DMS 273 treated with DMSO at 0.1 percent for 48 hours (cell line): ENCODE measurements at places on chromosomes 11 and 22.
A peak's percentile ranks its signal among the peaks of the same experiment; 100 is the strongest.

- DNase-seq = no peak
Observed at GRCh38 chr11:64266339-64266738, 15.0 kb downstream of the PLCB3 start.

DNA sequence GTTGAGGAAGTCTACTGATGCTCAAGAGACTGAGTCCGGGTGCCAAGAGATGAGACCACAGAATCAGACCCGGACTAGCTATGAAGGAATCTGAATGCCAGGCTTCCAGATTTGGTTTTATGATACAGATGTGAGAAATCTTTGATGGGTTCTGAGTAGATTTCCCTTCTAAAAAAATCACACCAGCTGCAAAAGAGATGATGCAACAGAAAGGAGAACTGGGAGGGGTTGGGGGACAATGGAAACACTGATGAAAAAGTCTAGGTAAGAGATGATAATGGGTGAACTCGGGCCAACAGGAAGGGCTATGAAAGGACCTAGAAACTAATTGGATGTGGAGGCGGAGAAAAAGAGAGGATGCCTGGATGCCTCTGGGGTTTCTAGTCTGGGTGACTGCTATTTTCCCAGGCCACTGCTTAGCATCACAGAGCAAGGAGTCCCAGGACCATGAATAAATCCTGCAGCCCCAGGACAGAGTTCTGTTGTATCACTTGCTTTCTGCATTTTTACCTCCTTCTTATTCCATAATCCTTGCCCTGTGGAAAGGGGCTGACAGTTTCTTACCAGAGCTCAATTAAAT, 115.4 kb upstream of the SEZ6L start:
- no peak for DNase-seq

GRCh38 chr22:19723232-19723982, at the start of gene GP1BB:
Gene GP1BB, plus strand, starts transcription at chr22:19723539. Its CDS starts 31 bp downstream, at chr22:19723570.
- no peak for DNase-seq

- DNase-seq = no peak
Observed at GRCh38 chr11:115930291-115930690, 426.1 kb upstream of the CADM1 start.

DNA sequence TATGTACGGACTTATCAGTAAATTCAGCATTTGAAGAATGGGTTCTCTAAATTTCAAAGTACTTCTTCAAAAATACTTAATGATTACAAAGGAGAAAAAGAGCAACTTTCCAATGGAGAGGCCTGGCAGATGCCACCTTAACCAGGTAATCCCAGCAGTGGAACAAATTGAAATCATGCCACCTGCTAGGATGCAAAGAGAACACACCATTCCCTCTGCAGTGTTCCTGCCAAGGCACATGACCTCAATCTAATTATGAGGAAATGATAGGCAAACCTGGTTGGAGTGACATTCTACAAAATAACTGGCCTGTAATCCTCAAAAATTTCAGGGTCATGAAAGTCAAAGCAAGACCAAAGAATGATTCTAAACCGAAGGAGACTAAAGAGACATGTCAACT, 21.5 kb downstream of the TNRC6B start:
- no peak for DNase-seq

GRCh38 chr22:17083255-17083654, 1.5 kb upstream of the IL17RA start:
- DNase-seq = no peak

DNA sequence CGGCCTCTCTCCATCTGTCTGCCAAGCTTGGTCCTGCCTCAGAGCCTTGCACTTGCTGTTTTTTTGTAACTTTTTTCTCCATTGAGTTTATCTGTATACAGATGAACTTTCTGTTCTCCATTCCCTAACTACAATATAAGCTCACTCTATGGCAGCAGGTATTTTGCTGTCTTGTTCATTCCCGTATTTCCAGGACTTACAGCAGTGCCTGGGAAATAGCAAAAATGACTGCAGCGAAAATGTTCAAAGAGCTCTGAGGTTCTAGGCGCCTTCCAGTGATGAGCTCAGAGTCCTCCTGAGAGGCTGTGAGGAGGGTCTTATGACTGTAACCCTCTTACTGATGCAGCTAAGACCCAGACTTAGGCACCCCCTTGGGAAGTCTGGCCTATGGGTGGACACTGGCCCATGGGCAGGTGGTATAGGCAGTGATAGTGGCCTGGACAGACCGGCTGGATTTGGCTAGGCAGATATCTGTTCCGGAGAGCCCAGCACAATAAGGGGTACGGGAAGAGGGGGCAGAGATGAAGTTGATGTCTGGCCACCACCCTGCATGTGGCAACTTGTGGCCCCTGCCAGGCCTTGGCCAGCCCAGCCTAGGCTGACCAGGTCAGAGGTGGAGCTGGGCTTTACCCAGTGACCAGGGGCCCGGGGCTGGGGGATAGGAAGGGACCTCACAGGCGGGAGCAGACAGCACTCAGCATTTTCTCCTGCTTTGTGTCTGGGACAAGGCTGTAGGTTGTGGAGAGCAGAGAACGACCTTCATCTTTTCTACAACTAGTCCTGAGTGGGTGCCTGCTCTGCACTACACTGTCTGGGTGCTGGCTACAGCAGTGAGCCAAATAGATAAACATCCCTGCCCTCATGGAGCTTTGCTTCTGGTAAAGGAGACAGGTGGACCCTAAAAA, 4.6 kb downstream of the ATF4 start:
- no peak for DNase-seq

GRCh38 chr22:50085211-50085972, at the start of gene MLC1:
Gene MLC1, minus strand, starts transcription at chr22:50085426. Its CDS starts 524 bp downstream, at chr22:50084902.
- no peak for DNase-seq

DNA sequence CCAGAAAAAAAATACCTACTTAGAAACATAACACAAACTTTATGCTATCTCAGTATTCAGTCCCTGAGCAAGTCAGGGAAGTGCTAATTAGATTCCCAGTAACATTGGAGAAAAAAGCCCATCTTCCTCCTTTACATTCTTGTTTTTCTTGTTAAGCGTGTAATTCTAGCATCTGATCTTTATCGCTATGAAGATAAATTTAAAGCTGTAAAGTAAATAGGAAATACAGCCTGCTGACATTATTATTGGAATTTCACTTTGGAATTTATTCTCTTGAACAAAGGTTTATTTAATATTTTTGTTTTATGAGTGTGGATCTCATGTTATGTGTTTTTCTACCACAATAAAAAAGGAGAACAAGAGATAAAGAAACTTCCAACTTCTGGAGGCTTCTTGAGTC, 13.9 kb downstream of the ALKBH3 start:
- DNase-seq = no peak

DNA sequence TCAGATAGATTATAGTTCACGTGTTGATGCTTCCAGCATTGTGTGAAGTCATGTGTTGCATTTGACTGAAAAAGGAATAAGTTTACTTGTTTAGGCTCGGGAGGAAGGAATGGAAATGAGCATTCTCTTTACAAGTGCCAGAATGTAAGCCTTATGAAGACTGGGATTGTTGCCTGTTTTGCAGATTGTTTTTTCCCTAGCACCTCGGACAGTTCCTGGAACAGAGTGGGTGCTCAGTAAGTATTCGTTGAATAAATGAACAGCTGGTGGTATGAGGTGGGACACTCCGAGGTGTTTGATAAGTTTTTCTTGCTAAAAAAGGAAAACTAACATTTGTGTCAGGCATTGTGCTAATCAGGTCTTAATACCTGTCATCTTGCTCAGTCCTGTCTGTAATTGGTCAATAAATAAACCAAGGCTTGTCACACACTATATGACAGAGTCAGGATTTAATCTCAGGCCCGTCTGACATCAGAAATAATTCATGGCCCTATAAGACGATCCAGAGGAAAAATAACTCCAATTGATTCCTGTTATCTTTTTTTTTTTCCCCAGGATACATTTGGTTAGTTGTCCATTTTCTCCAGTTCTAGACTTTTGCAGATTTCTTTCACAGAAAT, 304.7 kb downstream of the NELL1 start:
- DNase-seq = no peak

GRCh38 chr11:35324183-35324886, 95.0 kb downstream of the SLC1A2 start:
- no peak for DNase-seq

DNA sequence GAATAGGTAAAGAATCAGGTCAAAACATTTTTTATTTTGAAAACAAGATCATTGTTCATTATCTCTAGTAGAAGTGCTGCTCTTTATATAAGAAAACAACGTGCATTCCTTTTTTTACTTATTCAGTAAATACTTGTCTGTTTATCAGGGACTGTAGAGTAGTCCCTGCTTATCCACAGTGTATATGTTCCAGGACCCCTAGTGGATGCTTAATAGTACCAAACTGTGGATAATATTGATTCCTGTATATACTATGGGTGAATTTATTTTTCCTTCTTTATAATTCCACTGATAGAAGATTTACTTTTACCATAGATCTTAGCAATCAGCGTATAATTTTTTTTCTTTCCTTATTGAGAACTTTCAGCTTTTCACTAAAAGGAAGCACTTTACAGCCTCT, 32.6 kb downstream of the CEP295 start:
- DNase-seq = no peak

GRCh38 chr11:45041596-45041995, 90.9 kb upstream of the TP53I11 start:
- DNase-seq = peak; percentile 88

DNA sequence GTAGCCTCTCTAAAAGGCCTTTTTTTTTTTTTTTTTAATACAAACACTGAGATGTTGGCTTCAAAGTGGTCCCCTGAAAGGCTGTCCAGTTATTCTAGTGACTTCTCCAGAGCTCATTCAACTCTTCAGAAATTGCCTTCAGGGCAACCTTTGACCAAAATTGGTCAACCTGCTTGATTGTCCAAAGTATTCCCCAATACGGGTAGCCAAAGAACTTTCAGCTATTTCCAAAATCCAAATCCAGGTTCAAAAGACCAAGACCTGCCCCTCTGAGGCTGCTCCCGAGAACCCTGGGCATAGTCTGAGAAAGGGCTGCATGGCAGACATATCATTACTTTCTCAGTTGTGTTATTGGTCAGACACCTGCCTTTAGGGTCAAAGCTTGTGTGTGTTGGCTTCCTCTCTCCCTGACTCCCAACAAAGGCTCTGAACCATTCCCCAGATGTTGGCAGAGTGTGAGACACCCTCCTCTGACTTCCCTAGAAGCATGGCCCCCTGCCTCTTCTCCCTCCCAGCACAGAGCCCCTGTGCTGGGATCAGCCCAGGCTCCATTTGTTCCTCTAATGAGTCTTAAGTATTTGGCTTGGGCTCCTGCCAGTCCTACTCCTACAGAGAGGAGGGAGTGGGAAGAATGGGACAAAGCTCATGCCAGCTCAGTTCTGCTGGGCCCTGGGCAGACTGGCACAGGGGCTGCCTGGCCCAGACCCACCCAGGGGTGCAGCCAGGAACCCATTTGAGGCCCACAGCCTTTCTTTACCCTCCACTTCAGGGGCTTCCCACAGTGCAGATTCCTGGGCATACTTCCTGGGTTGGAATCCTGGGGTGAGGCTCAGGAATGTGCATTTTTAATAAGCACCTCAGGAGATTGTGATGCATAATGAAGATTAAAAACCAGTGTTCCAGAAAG, 30.3 kb downstream of the TNKS1BP1 start:
- DNase-seq = no peak

- DNase-seq = no peak
Observed at GRCh38 chr11:105618343-105618955, 8.6 kb downstream of the GRIA4 start.

- DNase-seq = no peak
Observed at GRCh38 chr22:45211435-45211834, 29.3 kb downstream of the KIAA0930 start.

DNA sequence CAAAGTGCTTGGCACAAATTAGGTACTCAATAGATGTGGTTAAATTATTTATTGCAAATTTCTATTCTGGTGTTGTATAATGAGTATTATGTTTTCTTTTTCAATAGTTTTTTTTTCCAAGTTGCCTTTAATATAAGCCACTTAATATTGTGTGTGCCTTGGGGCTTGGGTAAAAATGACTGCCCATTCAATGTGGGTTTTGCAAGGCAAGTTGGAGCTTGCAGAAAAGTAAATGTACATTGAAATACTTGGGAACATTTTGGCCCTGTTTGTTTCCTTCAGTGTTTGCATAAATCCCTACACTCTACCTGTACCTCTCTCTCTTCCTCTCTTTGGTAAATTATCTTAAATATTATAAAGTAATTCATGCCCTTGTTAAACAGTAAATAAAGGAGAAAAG, 2.1 kb upstream of the CCDC81 start:
- DNase-seq = no peak

DNA sequence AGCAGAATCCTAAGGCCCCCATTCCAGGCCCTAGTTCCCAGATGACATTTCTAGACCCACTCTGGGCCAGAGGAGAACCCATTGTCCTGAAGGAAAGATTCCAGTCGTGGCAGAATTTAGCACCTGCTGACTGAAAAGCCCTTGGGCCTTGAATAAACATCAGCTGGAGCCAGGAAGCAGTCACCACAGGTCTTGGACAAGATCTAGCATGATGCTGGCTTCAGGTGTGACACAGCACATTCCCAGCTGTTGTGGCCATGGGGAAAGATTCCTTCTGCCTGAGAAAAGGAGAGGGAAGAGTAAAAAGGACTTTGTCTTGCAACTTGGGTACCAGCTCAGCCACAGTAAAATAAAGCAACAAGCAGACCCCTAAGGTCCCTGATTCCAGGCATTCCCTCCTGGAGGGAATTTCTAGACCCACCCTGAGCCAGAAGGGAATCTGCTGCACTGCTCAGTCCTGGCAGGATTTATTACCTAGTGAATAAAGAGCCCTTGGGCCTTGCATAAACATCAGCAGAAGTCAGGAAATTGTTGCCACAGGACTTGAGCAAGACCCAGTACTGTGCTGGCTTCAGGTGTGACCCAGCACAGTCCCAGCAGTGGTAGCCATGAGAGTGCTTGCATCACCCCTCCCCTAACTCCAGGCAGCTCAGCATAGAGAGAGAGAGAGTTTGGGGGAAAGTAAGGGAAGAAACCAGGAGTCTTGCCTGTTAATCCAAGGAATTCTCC, 42.5 kb upstream of the PAMR1 start:
- no peak for DNase-seq

- no peak for DNase-seq
Observed at GRCh38 chr11:57475191-57475590, 14.9 kb downstream of the RTN4RL2 start.

GRCh38 chr11:35141071-35141470, 2.1 kb downstream of the CD44 start:
- no peak for DNase-seq

DNA sequence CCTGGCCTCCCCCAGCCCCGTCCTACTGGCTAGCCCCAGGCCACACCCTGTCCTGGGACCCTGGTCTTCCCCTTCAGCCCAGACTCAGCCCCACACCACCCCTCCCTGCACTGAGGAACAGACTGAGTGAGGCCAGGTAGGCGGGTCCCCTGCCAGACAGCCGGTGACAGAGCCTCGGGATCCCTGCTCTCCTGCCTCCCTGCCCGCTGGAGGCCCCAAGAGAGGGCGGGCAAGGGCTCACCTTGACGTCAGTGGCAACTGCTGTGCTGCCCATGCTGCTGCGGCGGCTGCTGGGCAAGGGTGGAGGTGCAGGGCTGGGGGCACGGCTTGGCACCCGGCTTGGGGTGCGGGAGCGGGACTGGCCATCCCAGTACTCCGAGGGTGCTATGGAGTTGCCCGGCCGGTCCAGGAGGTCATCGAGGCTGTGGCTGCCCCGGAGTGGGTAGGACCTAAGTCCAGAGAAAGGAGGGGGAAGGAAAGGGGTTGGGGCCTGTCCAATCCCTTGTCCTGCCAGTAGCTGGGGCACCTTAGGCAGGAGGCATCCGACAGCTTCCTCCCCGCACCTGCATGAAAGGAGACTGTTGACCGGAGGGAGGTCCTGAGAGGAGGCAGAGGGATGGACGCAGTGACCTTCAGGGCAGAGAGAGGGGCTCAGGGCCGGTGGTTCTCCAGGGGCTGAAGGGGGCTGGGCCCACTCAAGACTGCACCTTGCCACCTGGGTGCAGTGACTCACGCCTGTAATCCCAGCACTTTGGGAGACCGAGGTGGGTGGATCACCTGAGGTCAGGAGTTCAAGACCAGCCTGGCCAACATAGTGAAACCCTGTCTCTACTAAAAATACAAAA, 2.2 kb upstream of the SLC16A8 start:
- DNase-seq = no peak
